NCI-H1092 treated with DMSO at 0.1 percent for 48 hours (cell line): ENCODE measurements at places on chromosomes 5 and 9.

DNA sequence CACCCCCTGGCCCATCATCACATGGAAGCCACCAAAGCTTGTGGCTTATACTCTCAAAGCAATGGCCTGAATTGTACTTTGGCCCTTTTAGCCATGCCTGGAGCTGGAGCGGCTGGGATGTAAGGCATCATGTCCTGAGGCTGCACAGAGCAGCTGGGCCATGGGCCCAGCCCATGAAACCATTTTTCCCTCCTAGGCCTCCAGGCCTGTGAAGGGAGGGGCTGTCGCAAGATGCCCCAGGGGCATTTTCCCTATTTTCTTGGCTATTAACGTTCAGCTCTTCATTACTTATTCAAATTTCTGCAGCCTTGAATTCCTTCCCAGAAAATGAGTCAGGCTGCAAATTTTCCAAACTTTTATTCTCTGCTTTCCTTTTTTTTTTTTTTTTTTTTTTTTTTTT lies 27.7 kb downstream of the FST start:
- no peak for DNase-seq

DNA sequence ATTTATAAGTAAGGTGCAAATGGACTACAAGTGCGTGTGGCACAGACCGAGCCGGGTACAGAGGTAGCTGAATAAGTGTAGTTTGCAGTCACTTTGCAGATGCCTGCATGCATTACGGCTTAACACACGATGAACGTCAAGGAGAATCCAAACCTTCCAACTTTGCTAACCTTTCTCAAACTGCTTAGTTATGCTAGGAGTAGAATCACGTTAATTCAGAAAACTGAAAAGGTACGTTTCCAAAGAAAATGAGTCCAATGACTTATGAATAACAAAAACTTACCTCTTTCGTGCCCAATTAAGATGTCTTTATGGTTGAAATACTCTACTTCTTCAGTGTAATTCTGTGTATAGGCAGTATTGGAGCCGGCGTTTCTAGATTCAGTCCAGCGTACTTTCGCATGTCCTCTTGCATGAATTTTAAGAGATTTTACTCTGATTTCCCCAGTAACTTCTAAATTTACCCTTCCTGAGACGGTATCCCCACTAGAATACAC lies 539 bp downstream of the ARRDC3 start:
- DNase-seq: peak; percentile 86

GRCh38 chr9:128026255-128026772 lies 40.8 kb downstream of the NAIF1 start:
- no peak for DNase-seq

GRCh38 chr5:66869347-66869746 lies 273.2 kb downstream of the MAST4 start:
- no peak for DNase-seq

DNA sequence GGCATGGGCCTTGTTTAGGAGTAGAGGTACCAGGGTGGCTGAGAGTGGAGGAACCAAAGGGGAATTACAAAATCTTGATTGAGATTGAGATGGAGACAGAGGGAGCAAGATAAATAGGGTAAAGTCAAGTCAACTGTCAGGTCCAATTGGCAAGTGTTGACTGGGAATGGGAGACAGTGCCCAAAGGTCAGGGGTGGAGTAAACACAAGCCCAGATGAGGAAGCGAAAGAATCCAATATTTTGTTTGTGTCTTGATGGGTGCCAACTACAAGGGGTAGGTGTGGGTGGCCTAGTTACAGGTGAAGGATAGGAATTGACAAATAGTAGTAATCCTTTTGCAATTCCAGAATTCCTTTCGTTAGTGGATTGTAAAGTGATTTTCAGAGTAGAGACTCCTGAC lies 75.1 kb upstream of the AGXT2 start:
- DNase-seq: no peak

GRCh38 chr5:136909906-136910305 lies 544.6 kb upstream of the TRPC7 start:
- DNase-seq: no peak

DNA sequence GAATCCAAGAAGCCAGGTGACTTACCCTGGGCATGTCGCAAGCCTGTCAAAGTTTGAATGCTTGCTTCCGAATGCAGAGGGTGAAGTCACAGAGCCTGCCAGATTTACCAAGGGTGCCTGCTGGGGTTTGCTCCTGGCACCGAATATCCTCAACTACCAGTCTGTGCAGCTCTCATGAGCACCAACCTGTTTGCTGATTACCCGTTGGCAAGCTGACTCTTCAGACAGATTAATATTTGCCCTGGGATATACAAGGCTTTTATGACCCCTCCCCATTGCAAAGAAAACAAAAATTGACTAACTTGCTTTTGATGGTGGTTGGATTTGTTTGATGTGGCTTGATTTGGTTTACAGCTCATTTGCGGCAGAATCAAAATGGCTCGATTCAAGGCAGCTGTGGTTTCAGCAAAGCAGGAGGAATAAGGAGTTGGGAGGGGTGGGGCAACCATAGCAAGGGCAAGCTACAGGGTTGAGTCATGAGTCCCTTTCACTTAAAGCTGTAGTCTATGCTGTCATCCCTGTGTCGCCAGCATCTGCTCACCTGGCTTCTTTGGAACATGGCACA lies 82.3 kb upstream of the AGXT2 start:
- no peak for DNase-seq

DNA sequence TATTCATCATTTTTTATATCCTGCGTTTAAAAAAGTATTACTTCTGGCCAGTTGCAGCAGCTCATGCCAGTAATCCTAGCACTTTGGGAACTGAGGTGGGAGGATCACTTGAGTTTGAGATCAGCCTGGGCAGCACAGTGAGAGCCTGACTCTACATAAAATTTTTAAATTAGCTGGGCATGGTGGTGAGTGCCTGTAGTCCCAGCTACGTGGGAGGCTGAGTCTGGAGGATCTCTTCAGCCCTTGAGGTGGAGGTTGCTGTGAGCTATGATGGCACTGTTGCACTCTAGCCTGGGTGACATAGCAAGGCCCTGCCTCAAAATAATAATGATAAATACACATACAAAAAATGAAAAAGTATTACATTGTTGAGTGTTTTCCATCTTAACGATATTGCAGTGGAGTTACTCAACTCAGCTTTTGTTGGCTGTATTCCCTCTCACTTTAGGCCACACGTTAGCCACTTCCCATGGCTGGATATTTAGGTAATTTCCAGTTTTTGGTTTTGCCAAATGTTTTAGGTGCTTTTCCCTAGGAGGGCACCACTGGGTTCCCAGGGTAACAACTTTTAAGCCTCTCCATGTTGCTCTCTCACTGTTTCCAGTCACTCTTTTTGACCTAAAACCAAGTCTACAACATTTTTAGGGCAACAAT lies 20.6 kb downstream of the SHB start:
- DNase-seq: no peak

DNA sequence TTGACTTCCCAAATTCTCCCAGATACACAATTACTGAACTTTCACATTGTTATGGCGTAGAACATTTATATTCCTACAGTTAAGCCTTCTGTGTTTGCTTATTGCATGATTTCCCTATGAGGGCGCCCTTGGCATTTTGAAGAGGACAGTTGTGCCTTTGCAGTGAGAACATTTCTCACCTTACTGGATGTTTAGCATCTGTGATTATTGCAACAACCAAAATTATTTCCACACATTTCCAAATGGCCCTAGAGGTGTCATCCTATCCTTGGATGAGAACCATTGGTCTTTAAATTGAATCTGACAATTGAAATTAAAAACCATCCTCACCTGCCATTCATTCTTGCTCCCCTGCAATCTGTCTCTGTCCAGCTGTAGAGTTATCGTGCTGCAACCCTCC lies 104.0 kb downstream of the MAMDC2 start:
- DNase-seq: no peak

- DNase-seq: no peak
Measured at GRCh38 chr5:23042226-23042625, 189.1 kb upstream of the CDH12 start.

DNA sequence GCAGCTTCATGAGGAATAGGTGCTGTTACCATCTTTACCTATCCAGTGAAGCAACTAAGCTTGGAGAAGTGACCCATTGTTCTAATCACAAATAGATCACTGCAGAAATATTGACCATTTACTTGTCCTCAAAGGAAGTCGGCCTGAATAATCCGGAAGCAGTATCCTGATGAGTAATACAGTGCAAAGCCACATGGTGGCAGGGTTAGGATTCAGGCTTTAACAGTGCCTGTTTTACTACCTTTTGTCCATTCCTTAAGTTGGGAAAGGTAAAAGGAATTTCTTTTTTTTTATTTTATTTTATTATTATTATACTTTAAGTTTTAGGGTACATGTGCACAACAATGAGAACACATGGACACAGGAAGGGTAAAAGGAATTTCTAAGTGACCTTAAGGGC lies 336.3 kb downstream of the KDM4C start:
- peak; percentile 44 for DNase-seq

GRCh38 chr9:97853056-97853843 lies at the start of gene FOXE1:
Gene FOXE1 (plus strand): TSS chr9:97853226. CDS start chr9:97853915, 689 bp downstream.
- DNase-seq: peak; percentile 12

GRCh38 chr5:83488821-83489220 lies 17.3 kb downstream of the VCAN start:
- no peak for DNase-seq

GRCh38 chr9:101485924-101486692 lies 47.5 kb upstream of the RNF20 start:
- DNase-seq: peak; percentile 78

- no peak for DNase-seq
Measured at GRCh38 chr5:173187054-173187743, 42.9 kb downstream of the BNIP1 start.

DNA sequence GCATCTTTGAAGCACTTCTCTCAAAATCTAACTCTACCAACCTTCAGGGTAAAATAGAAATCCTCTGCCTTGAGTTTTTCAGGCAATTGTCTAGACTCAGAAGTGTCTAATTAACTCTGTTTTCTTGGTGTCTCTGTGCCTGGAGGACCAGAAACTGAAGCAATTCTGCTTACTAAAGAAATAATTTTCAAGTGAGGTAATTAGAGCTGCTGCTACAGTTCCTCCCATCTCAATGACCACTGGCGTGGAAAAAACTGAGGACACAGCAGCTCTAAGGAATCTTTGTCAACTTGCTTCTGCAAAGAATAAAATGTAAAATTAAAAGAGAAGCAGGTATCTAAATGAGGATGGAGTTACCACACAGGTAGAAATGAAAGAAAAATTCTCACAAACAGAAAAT lies 785.0 kb downstream of the PRELID2 start:
- DNase-seq: no peak

DNA sequence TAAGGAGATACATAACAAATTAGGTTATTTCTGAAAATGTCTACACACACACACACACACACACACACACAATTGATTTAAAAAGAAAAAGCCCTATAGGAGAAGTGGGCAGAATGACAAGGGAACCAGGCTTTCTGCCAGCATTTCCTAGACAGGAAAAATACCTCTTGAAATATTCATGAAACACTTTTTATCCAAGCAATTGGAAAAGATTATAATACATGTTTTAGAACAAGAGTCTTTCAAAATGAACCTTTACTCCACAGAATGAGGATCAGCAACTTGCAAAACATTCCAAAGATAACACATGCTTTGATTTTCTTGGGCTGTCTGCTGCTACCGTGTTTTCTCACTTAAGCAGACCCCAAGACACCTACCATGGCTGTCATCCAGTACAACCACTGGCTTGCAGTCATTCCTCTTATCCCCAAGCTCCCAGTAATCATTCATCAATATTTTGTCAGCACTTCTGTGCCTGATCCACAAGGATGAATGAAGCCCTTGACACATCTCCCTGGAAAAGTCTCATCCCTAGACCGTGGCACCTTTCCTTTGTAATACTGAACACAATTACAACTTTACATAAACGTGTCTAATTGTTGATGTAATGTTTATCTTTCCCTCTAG lies 717.1 kb upstream of the ZNF608 start:
- DNase-seq: peak; percentile 19

- no peak for DNase-seq
Measured at GRCh38 chr5:131541071-131541470, 94.0 kb downstream of the RAPGEF6 start.

DNA sequence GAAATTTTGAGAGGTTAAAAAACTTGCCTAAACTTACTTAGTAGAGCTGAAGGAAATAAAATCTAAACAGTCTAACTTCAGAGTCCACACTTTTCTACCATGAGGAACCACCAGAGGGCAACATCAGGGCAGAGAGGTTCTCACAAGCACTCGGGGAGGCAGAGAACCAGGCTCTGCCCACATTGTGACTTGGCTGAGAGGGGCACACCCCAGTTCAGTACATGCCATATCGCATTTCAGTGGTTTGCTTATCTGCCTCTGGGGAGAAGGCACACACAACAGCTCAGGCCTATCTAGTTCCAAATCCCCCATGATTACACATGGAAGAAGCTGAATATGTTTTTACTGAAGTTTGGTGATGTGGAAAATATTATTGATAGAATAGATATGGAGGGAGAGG lies 49.2 kb downstream of the EQTN start:
- peak; percentile 32 for DNase-seq

DNA sequence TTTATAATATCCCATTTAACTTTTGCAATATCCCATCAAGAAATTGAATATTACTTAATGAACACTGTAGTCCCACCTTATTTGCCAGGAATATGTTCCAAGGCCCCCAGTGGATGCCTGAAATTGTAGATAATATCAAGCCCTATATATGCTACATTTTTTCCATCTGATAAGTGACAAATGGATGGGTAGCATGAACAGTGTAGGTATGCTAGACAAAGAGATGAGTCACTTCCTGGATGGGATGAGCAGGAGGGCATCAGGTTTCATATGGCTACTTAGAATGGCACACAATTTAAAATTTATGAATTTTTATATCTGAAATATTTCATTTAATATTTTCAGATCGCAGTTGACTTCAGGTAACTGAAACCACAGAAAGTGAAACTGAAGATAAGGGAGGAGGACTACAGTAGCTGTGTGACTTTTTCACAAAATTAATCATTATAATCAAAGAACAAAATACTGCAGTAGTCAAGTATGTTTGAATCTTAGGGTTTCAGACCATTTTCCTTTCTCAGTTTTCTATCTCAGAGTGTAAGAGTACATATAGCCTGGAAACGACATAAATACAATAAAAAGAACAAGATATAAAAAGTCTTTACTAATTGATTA lies 636.4 kb upstream of the ARRDC3 start:
- DNase-seq: no peak

GRCh38 chr5:74209571-74209970 lies 431.0 kb downstream of the ENC1 start:
- no peak for DNase-seq

DNA sequence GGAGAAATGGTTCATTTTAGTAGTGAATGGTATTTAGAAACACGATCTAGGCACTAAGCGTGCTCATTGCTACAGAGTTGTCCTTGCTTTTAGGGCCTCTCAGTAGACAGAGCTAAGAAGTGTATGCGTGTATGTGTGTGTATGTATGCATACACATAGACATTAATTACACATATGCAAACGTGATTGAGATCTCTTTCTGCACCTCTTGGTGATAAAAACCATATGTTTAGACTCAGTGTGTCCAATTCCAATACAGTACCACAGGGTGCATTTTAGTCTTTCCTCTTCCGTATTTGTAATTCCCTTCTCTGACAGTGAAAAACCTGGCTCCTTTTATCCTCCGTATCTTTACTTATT lies 13.1 kb downstream of the TRIO start:
- no peak for DNase-seq

- no peak for DNase-seq
Measured at GRCh38 chr9:31807574-31808256, 576.7 kb upstream of the ACO1 start.
